Inflammatory macrophage treated with lipopolysaccharide for 1 hour (primary cell): ENCODE measurements at places on chromosomes 16 and 17.

- no peak for DNase-seq
Observed at GRCh38 chr17:82810644-82811430, 29.0 kb downstream of the ZNF750 start.

GRCh38 chr17:35932586-35932985, 2.0 kb upstream of the RDM1 start:
- DNase-seq, result no peak

GRCh38 chr17:50642722-50643656, 8.3 kb downstream of the ABCC3 start:
- no peak for DNase-seq

DNA sequence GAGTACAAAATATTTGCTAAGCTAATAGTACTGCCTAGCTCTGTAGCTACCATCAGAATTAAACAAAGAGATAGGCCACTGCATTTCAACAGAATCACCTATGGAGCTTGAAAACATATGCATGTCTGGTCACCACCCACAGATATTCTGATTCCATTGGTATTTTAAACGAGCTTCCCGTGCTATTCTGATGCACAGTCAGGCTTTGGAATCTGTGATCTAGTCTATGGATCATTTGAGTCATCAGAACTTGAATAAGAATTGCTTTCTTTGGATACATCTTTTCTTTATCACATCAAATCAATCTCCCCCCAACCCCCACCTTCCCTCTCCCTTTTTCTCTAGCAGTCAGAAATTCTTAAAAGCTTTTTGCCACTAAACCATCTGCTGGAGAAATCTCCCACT, 124.7 kb downstream of the NPIPB5 start:
- DNase-seq, result no peak

GRCh38 chr17:38947189-38947588, 20.0 kb downstream of the FBXO47 start:
- DNase-seq, result no peak

DNA sequence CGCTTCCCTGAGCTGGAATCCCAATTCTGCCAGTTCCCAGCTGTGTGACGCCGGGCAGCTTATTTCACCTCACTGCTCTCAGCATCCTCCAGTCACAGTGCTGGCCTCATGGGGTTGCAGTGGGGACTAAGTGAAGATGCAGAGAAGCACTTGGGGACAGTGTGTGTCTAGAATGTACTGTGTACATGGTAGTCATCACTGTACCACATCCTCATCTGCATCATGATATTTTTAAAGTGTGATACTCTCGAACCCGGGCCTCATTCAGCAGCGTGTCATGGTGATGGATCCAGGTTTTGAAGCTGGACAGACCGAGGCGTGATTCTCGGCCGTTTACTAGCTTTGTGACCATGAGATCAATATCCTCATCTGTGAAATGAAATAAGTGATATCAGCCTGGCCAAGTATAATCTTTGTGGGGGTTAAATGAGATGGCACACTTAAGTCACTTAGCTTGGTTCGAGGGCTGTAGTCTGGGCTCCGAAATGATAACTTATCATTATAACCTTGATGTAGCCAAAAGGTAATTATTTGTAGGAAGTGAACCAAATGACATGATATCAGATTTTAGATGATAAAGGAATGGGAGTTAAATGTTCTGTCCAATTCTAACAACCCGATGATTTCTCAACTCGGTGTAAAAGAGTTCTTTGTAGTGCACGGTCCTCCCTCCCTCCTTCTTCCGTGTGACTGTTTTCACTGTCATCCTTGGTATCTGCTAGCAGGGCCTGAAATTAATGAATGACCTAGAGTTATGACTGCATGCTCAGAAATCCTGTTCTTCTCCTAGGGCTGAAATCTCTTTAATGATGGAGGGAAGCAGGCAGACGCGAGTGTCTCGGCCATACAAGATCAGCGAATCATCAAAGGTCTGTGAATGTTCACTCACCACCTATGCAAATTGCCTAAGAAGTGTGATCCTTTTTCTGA, 2.0 kb downstream of the KLHL36 start:
- no peak for DNase-seq

- no peak for DNase-seq
Observed at GRCh38 chr17:65531256-65532100, 30.0 kb downstream of the AXIN2 start.

- DNase-seq, result peak; percentile 63
Observed at GRCh38 chr17:34413443-34414119, 50.5 kb upstream of the CCL1 start.

DNA sequence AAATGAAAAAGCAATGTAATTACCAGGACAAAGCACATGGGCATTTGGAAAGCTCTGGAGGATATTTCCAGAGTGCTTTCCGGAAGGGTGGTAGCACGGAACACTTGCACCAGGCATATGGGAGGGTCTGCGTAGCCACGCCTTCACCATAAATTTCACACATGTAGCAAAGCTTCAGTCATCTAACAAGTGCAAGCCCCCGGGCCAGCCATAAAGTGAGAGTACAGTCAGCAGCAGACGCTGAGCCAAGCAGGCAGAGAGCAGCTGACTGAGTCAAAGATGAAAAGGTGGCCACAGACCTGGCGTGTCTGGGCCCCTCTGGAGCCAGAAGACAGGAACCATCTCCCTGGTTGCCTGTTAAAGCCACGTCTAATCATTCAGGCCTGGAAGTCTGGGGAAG, 130.6 kb downstream of the SEC14L1 start:
- DNase-seq, result no peak

DNA sequence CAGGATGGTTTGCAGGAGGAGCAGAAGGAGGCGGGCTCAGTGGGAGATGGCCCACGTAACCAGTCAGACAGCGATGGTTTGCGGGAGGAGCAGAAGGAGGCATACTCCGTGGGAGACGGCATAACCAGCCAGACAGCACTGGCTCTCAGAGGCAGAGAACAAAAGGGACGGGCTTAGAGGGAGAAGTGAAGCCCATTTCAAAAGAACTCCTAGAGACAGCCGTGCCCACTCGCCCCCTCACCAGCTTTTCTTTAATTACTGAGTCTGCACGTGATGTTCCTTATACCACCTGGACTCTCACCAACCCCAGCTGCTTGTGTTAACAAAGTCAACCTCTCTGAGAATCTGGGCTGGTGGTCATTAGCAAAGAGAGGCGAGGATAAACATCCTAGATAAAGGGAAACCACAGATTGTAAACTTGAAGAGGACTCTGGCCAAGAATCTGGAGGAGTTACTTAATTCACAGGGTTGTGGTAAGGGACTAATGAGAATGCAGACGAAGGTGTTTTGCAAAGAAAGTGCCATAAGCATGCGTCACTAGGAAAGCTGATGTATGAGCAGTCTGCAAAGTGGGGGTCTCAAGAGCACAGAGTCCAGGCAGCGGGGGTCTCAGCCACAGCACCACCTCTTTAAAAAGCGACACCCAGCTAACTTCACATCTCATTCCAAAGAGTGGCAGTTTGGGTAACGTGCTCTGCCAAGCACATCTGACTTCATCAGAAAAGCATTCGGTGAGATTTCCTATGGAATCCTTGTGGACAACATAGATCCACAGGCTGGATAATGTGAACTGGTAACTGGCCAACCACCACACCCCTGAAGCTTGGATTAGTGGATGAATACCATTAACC, 51.7 kb downstream of the NXN start:
- DNase-seq, result no peak

- no peak for DNase-seq
Observed at GRCh38 chr17:38789185-38789584, 10.2 kb downstream of the PIP4K2B start.

- DNase-seq, result no peak
Observed at GRCh38 chr16:11793840-11794239, 3.2 kb downstream of the ZC3H7A start.

DNA sequence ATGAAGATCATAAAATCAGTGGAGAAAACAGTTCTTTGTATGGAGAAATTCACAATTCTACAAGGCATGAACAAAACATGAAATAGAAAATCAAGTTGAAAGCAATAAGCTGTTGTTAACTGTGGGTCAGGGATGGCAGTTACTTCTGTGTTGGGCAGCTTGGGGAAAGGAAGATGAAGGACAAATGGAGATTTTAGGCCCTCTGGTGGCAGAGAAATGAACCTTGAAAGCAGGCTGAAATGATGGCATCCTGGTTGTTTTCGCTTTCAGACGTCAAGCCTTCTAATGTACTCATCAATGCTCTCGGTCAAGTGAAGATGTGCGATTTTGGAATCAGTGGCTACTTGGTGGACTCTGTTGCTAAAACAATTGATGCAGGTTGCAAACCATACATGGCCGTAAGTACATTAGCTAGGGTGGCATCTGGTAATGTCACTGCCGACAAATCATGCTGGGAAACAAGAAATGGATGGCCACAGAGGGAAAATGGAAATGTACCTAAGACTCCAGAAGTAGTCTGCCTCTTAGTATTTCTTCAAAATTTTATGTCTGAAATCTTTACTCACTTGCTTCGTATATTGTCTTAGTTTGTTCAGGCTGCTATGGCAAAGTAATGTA, 108.9 kb downstream of the MAP2K6 start:
- DNase-seq, result peak; percentile 36

- DNase-seq, result no peak
Observed at GRCh38 chr17:16211590-16211989, 3.7 kb downstream of the NCOR1 start.

- DNase-seq, result no peak
Observed at GRCh38 chr16:2238150-2238837, 2.0 kb downstream of the DNASE1L2 start.

- DNase-seq, result no peak
Observed at GRCh38 chr16:12317121-12317810, 340.7 kb downstream of the SNX29 start.

DNA sequence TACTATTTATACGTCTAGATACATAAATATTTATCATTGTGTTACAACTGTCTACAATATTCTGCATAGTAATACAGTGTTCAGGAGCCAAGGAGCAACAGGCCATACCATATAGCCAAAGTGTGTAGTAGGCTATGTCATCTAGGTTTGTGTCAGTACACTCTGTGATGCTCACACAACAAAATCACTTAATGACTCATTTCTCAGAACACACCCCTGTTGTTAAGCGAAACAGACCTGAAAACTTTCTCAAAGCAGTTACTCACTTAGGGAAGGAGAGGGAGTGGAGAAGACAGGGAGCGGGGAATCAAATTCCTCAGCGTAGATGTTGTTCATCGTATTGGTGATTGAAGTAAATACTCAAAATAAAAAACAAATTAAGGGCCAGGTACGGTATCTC, 269.5 kb downstream of the STX8 start:
- no peak for DNase-seq

- DNase-seq, result no peak
Observed at GRCh38 chr17:30530346-30531025, 53.3 kb downstream of the GOSR1 start.

DNA sequence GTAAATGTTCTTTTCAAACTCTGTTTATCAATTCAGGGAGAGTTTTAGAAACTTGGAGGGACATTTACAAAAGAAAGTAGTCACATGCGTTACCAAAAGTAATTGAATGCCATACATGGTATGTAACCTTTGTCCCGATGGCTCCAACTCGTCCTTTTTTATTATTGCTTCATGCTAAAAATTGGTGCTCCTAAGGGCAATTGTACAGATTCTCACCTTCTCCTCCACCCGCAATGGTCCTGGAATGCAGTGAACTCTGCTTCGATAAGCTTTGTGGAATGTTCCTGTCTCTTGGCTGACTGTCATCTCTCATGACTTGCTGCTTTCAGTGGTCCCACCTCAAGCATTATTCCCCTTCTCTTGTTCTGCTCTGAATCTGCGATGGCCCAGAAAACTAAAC, 20.9 kb downstream of the GNAO1 start:
- DNase-seq, result no peak

GRCh38 chr16:86740906-86741799, 162.8 kb downstream of the FOXL1 start:
- DNase-seq, result peak; percentile 16

DNA sequence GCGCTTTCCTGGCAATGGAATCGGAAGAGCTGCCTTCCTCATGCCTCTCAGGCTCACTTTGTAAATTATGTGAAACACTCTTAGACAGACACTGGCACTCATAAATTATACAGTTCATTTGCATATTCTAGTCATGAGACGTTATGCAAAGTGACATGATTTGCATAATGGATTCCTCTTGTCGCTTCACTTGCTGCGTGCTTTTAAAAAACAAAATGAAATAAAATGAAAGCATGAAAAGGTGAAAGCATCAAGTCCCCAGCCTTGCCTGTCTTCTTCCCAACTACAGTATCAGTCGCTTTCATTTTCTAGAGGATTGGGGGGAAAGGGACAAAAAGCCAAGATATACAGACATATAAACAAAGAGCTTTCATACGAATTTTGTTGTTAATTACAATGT, 252.8 kb upstream of the PMFBP1 start:
- DNase-seq, result no peak
